Activated B cell treated with CpG ODN at 0.5 μM for 24 hours (primary cell): ENCODE measurements at places on chromosomes 6 and 20. TPM values are rescaled to one million over a fixed set of nuclear protein-coding genes. Genes with fewer than 3 reads are reported as not detected.

ERMARD gene
- 33.5 and 45.4 TPM in 2 replicates for total RNA-seq

RSPO4 gene
- 0.11 TPM in 1 of 2 replicates, not detected in the other for total RNA-seq

DNA sequence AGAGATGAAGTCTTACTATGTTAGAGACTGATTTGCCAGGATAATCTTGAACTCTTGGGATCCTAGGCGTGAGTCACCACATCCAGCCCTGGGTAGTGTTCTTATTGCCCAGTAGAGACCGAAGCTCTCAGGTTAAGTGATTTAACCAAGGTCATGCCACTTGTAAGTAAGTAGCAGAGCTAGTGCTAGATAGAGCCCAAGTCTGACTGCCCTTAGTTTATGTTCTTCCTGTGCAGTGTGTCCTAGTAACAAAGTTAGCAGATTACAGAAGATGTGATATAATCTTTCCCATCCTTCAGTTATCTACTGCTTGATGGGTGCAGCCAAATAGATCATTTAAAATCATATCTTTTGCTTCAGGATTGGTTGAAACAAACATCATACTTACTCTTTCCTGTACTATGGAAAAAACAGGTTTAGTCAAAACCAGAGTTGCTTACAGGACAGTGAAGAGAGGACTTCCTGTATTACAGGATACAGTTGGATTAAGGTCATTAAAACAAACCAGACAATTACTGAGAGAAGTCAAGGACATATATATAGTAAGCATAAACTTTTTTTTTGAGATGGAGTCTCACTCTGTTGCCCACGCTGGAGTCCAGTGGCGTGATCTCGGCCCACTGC, 9.5 kb upstream of the PABPC1L start:
- peaks cover 64% of the 10 kb centered on the region for H3K36me3 ChIP-seq
- no peak overlapping the region for H3K4me3 ChIP-seq
- H3K4me1 ChIP-seq: peaks cover 49% of the 10 kb centered on the region
- DNase-seq: no peak
- no peaks in the 10 kb centered on the region for H3K27me3 ChIP-seq

- H3K36me3 ChIP-seq: peaks cover 2% of the 10 kb centered on the region
- no peak for DNase-seq
- peaks cover 32% of the 10 kb centered on the region for H3K4me1 ChIP-seq
- no peaks in the 10 kb centered on the region for H3K27me3 ChIP-seq
- H3K27ac ChIP-seq: no peak overlapping the region
- H3K4me3 ChIP-seq: no peak overlapping the region
Observed at GRCh38 chr6:148842296-148843019, 95.6 kb downstream of the UST start.

BPIFA1 gene
- not detected in 2 replicates for total RNA-seq

CPNE5 gene
- 57.8 and 59.1 TPM in 2 replicates for total RNA-seq

DDO gene
- not detected in 2 replicates for total RNA-seq
